Astrocyte (in vitro differentiated cells and primary cell): ENCODE measurements at places on chromosomes 2 and 18.

GRCh38 chr2:17940091-17940630 lies 61.7 kb downstream of the KCNS3 start:
- DNase-seq: no peak

GRCh38 chr18:32598144-32598543 lies 127.5 kb upstream of the GAREM1 start:
- DNase-seq: no peak

GRCh38 chr18:8799001-8799400 lies 93.6 kb downstream of the MTCL1 start:
- DNase-seq: no peak

DNA sequence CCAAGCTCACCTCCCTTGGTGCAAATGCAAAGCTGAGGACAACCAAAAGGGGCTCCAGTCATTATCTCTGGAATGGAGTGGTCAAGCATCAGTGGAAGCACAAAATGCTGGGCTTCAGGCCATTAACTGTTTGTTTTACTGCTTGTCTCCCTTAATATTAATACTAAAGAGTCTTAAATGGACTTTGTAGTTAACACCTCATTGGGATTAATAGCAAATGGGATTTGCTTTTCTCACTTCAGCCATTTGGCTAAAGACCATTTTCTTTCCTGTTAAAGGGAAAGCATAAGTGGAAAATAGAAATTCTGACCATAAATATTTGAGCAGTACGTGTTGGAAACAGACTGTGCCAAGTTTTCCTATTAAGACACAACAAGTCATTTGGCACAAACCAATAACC lies 154.4 kb downstream of the DNER start:
- DNase-seq: no peak

DNA sequence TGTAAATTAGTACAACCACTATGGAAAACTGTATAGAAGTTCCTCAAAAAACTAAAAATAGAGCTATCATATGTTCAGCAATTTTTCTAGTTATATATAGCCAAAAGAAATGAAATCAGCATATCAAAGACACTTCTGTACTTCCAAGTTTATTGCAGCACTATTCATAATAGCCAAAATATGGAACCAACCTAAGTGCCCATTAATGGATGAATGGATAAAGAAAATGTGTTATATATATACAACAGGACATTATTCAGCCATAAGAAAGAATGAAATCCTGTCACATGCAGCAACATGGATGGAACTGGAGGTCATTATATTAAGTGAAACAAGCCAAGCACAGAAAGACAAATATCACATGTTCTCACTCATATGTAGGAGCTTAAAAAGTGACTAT lies 112.6 kb downstream of the MDH1 start:
- DNase-seq: no peak

DNA sequence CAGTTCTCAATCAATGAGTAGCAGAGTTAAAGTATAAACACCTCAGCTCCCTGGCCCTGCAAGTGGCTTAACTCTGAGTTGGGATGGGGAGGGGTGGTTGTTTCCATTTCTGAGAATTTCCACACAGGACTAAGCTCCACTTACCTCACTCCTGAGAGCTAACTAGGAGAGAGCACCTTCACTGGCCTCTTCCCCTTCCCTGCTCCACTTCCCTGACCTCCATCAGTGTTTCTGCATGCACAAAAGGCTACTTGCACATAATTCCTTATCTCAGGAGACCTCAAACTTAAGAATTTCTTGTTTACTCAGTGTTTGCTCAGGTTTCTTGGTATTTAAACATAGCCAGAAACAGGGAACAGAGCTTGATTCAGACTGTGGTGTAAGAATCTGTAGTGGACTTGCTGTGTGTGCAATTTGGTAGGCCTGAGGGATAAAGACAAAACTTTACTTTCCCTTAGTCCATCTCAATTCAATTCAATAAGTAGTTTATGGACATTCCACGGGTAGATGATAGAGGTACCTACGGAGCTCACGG lies 97.2 kb downstream of the PID1 start:
- DNase-seq: no peak

DNA sequence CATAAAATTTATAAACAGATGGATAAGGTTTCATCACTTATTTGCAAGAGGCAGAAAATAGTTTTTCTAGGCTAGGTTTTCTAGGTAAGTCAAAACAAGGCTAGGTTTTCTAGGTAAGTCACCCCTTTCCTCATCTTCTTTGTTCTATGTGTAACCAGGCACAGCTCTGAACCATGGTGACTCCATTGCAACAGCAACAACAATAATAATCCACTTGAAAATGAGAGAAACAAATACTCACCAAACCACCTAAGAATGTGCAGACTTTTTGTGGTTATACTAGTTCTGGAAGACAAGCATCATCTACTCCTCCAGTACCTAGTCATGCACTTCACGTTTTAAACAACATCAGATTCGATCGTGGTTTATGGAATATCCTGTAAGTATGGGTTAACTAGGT lies 237.4 kb upstream of the ACVR2A start:
- no peak for DNase-seq

DNA sequence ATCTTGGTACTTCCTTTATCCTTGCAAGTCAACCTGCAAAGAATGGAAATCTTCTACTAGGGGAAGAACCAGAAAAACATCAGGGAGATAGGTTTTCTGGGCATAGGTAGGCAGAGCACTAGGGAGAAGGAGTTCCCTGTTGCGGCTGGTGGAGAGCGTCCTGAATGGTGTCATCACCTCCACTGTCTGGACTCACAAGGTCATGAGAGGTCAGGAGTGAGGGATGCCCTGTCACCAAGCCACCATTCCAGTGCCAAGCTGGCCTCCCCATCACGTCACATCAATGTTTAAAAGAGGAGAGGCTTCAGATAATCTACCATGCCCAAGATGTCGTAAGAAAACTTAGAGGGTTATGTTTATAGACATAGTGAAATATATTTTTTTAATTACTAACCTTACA lies 72.1 kb downstream of the BCL2 start:
- DNase-seq: no peak
